Esophagus squamous epithelium (tissue), 5 donors: ENCODE measurements at places on chromosomes 11 and 22.

- no peak for DNase-seq
Observed at GRCh38 chr11:134033696-134034491, 35.0 kb upstream of the JAM3 start.

DNA sequence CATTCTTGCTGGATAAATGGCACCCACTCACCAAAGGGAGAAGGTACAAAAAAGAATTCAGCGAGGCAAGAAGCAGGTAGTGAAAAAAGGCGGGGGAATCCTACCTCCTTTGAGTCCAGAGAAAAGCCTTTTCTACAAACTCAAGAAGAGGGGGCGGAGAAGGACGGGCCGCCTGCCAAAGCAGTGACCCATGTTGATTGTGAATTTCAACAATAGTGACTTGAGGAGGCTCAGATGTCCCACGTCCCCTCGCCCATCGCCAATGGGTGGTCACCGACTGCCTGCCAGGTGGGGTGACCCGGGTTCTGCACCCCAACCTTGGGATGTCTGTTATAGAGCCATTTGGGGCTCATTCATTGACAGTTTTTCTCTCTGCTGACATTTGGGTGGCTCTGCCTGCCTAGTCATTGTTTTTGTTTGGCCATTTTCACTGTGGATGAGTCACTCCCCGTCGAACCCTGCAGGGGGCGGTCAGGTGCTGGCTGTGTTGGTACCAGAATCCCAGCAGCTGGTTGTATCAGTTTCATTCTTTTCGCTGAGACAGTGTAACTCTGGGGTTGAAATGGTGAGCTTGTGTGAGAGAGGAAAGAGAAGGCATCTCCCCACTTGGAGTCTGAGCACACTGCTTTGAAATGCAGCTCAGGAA, 163.4 kb upstream of the NCAM1 start:
- DNase-seq: no peak

- no peak for DNase-seq
Observed at GRCh38 chr11:8219257-8220021, 44.2 kb downstream of the LMO1 start.

DNA sequence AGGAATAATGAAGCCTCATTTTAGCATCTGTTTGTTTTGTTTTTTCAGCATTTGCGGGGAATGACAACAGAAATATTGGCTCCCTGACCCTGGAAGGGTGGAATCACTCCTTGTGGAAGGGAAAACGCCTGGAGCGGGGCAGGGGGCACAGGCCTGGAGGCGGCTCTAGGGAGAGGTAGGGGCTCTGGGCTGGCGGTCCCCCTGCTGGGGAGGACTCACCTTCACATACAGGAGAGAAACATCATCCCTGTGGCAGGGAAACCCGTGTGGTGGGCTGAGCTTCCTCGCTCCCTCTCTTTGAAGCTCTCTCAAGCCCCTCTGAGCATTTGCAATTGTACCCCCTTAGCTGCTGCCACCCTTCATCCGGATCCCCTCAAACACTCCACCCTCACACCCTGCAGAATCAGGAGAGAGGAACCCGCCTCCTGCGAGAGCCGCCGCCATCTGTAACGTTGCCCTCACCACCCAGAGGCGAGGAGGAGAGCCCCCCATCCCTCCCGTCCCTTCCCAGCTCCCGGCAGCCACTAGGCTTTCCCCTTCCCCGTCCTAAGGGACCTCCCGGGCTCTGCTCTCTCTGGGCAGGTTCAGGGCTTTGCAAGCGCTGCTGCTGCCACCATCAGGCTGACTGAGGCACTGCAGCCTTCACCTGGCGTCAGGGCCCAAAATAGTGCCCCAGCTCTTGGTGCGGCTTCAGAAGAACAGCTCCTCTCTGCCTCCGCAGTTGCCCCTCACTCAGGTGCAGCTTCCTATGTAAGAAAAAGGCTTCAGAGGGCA, 10.4 kb downstream of the KIRREL3 start:
- no peak for DNase-seq

GRCh38 chr22:27431896-27432295, 369.7 kb downstream of the MN1 start:
- DNase-seq: no peak
